ENCODE measurements at places on chromosomes 16 and 17.

DNA sequence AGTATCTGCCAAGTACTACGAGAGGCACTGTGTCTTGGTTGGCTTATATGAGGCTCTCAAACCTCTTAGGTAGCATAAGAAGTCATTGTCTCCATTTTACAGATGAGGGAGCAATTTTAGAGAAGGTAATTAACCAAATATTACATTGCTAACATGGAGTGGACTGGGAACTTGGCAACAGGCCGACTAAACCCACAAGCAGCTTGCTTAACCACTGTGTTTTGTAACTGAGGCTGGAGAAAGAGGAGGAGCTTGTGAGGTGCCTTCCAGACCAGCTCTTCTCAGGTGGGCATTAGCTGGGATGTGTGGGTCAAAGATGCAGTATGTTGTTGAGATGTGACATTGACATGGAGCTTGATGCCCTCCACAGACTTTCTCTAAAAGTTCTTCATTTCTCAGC is 835.6 kb upstream of the RBFOX1 start:
- H3K27me3 ChIP-seq, result no peaks in the 10 kb centered on the region
- H3K4me3 ChIP-seq, result no peak overlapping the region
- no peak overlapping the region for H3K27ac ChIP-seq
- no peaks in the 10 kb centered on the region for H3K4me1 ChIP-seq
- DNase-seq, result no peak

- peak overlapping the region; percentile 66 for H3K4me3 ChIP-seq
- no peak for DNase-seq
- H3K4me1 ChIP-seq, result peaks cover 92% of the 10 kb centered on the region
- peak overlapping the region; percentile 96 for H3K27ac ChIP-seq
Observed at GRCh38 chr17:61402073-61402541, 2.5 kb downstream of the TBX2 start.

GRCh38 chr17:82664701-82665182 is 16.5 kb upstream of the WDR45B start:
- peaks cover 17% of the 10 kb centered on the region for H3K36me3 ChIP-seq
- DNase-seq, result no peak
- H3K4me1 ChIP-seq, result peaks cover 13% of the 10 kb centered on the region
- H3K27ac ChIP-seq, result no peak overlapping the region
- no peaks in the 10 kb centered on the region for H3K27me3 ChIP-seq
- no peak overlapping the region for H3K4me3 ChIP-seq

GRCh38 chr17:45656527-45657181 is 127.5 kb upstream of the CRHR1 start:
- no peaks in the 10 kb centered on the region for H3K27me3 ChIP-seq
- H3K27ac ChIP-seq, result no peak overlapping the region
- H3K4me3 ChIP-seq, result no peak overlapping the region
- no peaks in the 10 kb centered on the region for H3K36me3 ChIP-seq

DNA sequence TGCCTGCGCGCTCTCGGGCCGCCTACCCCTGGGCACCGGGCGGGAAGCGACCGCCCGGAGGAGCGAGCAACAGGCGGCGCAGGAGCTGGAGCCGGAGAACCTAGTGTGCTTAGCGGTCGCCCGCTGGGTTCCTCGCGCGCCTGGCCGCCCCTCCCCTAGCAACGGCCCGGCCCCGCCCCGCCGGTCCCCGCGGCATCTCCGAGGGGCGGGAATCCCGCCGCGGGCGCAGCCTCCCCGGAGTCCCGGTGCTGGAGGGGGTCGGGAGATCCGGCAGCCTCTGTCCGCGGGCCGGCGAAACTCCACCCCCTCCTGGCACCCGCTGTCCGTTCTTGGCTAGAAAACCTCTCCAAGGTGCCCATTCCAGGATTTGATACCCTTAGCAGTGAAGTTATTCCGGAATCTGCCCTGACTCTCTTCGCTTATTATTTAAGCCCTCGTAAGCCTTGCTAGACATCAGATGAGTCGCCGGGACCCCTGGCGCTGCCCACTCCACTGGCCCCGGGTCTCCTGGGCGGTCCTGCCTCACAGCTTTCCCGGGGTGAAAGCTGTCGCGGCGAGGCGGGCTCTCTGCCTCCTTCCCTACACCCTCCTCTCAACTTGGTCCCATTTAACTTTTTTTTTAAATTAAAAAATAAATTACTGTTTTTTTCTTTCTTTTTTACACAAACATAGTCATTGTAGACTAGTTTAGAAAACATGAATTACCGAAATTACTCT is at the start of gene RPRML:
Gene RPRML, minus strand, starts transcription at position 107 of the 717 bp plus-strand sequence. CDS start 246 bp downstream, outside the sequence.
- peak within 1 kb of the TSS; percentile 63 for H3K4me3 ChIP-seq
- no peaks in the 10 kb centered on the region for H3K36me3 ChIP-seq

DNA sequence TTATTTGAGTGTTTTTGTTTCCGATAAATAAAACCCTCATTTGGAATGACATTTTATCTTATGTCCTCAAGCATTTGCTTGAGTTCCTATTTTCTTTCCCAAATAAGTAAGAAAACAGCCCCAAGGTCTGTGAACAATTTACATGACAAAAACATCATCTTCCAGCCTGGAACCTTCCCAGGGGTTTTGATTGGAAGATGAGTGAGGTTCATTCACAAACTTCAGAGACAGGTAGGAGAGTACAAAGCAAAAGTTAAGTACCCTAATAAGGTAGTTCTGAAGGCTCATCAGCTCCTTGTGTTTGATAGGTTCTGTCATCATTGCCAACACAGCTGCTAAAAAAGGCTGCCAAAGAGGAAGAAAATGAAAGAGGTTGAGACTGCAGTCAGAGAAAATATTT is 772.8 kb downstream of the CDH8 start:
- H3K36me3 ChIP-seq, result no peaks in the 10 kb centered on the region
- H3K4me1 ChIP-seq, result no peaks in the 10 kb centered on the region
- no peak overlapping the region for H3K4me3 ChIP-seq

- H3K27me3 ChIP-seq, result no peaks in the 10 kb centered on the region
- peaks cover 99% of the 10 kb centered on the region for H3K36me3 ChIP-seq
- no peak for DNase-seq
- H3K27ac ChIP-seq, result no peak overlapping the region
- no peak overlapping the region for H3K4me3 ChIP-seq
Observed at GRCh38 chr17:6596511-6596910, 40.2 kb upstream of the PITPNM3 start.

DNA sequence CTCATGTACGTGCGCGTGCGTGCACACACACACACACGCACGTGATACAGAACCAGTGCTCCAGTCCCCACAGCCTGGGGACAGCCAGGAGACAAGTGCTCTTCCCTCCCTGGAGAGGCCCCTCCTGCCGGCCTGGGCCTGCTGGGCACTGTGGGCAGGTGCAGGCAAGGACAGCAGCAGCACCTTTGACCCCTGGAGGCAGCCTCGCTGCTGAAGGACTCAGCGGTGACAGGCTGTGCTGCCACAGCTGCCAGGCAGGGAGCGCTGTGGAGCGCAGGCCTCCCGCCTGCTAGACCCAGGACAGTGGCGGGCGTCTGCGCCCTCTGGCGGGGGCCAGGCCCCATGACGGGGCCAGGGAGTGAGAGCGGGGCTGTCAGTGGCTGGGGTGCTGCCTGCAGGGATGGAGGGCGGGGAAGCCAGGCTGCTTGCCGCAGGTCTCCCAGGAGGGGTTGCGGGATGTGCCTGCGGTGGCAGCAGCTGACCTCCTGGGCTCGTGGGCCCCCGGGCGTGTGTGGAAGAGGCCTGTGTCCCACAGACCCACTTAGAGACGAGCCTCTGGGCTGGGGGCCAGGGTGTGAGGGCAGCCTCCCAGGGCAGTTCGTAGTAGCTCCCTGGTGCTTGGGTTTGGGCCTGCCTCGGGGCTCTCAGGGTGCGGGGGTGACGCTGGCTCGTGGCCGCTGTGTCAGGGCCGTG is 63.5 kb upstream of the PVALEF start:
- H3K4me1 ChIP-seq, result peaks cover 39% of the 10 kb centered on the region
- DNase-seq, result no peak
- H3K4me3 ChIP-seq, result no peak overlapping the region
- H3K27ac ChIP-seq, result no peak overlapping the region

- no peaks in the 10 kb centered on the region for H3K36me3 ChIP-seq
- no peak overlapping the region for H3K4me3 ChIP-seq
- no peak for DNase-seq
- H3K4me1 ChIP-seq, result no peaks in the 10 kb centered on the region
Observed at GRCh38 chr16:59249011-59249410, 514.9 kb upstream of the GOT2 start.

GRCh38 chr17:83109793-83110645 is 30.6 kb downstream of the METRNL start:
- peaks cover 22% of the 10 kb centered on the region for H3K4me1 ChIP-seq
- peak overlapping the region; percentile 75 for H3K27ac ChIP-seq
- H3K36me3 ChIP-seq, result no peaks in the 10 kb centered on the region
- peak; percentile 95 for DNase-seq
- H3K4me3 ChIP-seq, result peak overlapping the region; percentile 55

DNA sequence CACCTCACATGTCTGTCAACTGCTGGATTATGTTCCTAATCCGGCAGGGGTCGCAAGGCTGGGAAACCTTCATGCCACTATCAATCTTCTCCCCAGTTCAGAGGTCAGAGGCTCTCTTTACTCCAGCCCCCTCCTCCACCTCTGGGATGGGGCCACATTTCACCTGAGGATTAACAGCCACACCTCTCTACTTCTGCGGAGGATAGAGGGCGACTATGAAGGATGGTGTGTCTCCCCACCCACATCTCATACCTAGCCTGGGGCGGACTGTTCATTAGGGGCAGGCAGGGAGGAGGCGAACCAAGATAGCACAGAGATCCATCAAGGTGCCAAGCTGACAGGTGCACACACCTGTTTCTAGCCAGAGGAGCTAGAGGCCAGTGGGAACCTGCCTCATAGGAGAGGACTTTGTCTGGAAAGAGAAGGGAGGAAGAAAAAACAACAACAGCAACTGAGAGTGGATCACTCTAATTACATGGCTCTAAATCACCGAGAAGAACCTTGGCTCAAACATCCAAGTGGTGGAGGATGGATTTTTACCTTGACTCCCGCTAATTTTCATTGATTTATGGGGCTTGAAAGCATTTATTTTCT is 41.9 kb upstream of the SKAP1 start:
- H3K4me1 ChIP-seq, result no peaks in the 10 kb centered on the region
- no peaks in the 10 kb centered on the region for H3K36me3 ChIP-seq
- H3K27me3 ChIP-seq, result no peaks in the 10 kb centered on the region
- no peak overlapping the region for H3K4me3 ChIP-seq
- DNase-seq, result no peak

DNA sequence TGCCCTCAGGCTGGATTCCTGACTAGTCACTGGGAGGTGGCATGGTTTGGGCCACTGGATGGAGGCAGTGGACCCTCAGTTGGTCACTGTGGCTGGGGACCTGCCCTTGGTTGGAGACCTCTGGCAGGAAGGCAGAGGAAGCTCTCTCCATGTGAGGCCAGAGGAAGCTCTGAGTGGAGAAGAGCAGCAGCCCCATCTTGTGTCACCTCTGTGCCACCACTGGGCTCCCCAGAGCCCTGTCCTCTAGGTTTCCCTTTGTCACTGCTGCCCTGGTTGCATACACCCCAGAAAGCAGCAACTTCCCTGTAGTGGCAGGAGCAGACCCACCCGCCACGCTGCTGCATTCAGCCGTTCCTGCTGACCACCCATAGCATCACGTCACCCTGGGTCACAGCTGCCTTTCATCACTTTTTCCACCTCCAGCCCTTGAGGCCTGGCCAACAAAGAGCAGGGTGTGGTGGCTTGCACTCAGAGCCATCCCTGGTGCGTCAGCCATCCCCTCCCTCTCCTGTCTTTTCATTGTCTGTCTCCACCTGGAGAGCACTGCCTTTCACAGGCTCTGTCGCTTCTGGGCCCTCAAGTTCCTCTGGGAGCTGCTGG is 11.9 kb downstream of the CTRL start:
- DNase-seq, result no peak
- no peaks in the 10 kb centered on the region for H3K27me3 ChIP-seq
- peaks cover 32% of the 10 kb centered on the region for H3K36me3 ChIP-seq
- H3K4me3 ChIP-seq, result no peak overlapping the region

GRCh38 chr16:83968891-83969649 is 1.0 kb downstream of the NECAB2 start:
- no peak for DNase-seq
- no peaks in the 10 kb centered on the region for H3K27me3 ChIP-seq
- peak overlapping the region; percentile 22 for H3K4me3 ChIP-seq
- peaks cover 24% of the 10 kb centered on the region for H3K36me3 ChIP-seq
- no peak overlapping the region for H3K27ac ChIP-seq

GRCh38 chr17:47813512-47814031 is 8.0 kb downstream of the OSBPL7 start:
- H3K27ac ChIP-seq, result no peak overlapping the region
- no peaks in the 10 kb centered on the region for H3K4me1 ChIP-seq
- no peak for DNase-seq
- H3K4me3 ChIP-seq, result no peak overlapping the region
- H3K27me3 ChIP-seq, result no peaks in the 10 kb centered on the region

GRCh38 chr17:20141198-20141972 is 132.2 kb downstream of the SPECC1 start:
- no peaks in the 10 kb centered on the region for H3K4me1 ChIP-seq
- no peaks in the 10 kb centered on the region for H3K36me3 ChIP-seq
- no peak for DNase-seq
- no peaks in the 10 kb centered on the region for H3K27me3 ChIP-seq
- H3K4me3 ChIP-seq, result no peak overlapping the region
- no peak overlapping the region for H3K27ac ChIP-seq

GRCh38 chr17:2975469-2975958 is 87.9 kb downstream of the OR1D5 start:
- H3K4me3 ChIP-seq, result peak overlapping the region; percentile 56
- H3K27ac ChIP-seq, result peak overlapping the region; percentile 65
- H3K27me3 ChIP-seq, result no peaks in the 10 kb centered on the region
- DNase-seq, result peak; percentile 80

- peaks cover 11% of the 10 kb centered on the region for H3K36me3 ChIP-seq
- no peak overlapping the region for H3K27ac ChIP-seq
- H3K27me3 ChIP-seq, result no peaks in the 10 kb centered on the region
- no peak for DNase-seq
- peaks cover 14% of the 10 kb centered on the region for H3K4me1 ChIP-seq
- H3K4me3 ChIP-seq, result no peak overlapping the region
Observed at GRCh38 chr17:64099543-64099942, 30.4 kb downstream of the ERN1 start.

- H3K27ac ChIP-seq, result peak overlapping the region; percentile 57
- H3K27me3 ChIP-seq, result peaks cover 63% of the 10 kb centered on the region
- H3K4me3 ChIP-seq, result peak overlapping the region; percentile 61
- peaks cover 20% of the 10 kb centered on the region for H3K4me1 ChIP-seq
- no peak for DNase-seq
Observed at GRCh38 chr17:42780851-42781638, 635 bp downstream of the WNK4 start.

DNA sequence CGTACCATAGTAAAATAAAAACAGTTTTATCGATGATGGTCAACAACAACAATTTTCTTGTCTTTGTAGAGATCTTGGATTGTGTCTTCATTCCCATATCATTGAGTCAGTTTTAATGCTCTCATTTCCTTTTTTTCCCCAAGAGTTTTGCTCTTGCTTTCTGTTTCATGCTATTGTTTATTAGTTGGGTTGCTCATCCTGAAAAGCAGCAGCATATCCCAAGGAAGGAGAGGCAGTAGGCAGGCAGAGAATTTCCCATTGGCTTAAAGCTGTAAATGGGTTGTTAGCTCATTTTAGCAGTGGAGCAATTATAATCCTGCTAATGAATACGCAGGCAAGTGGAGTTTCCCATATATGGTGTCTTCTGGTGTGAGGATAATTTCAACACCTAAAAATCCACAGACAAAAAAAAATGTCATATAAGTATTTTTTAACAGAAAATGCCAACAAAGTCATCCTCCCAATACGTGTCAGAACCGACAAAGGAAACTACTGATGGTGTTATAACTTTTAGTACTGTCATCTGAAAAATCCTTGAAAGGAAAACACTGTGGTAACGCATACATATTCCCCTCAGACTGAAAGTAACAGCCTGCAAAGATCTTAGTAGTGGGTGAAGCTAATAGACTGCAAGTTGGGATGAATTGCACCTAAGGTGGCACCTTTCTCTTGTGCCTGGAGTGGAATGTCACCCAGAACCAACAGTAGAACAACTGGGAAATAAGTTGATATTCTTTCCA is 218.3 kb downstream of the FTO start:
- no peaks in the 10 kb centered on the region for H3K36me3 ChIP-seq
- peaks cover 7% of the 10 kb centered on the region for H3K4me1 ChIP-seq
- no peak overlapping the region for H3K27ac ChIP-seq
